Stimulated activated CD4-positive, alpha-beta T cell treated with anti-CD3 and anti-CD28 coated beads, Interleukin-15, amount 100 ng/mL, for 1 hour (primary cell): ENCODE measurements at places on chromosomes 2 and 18.

DNA sequence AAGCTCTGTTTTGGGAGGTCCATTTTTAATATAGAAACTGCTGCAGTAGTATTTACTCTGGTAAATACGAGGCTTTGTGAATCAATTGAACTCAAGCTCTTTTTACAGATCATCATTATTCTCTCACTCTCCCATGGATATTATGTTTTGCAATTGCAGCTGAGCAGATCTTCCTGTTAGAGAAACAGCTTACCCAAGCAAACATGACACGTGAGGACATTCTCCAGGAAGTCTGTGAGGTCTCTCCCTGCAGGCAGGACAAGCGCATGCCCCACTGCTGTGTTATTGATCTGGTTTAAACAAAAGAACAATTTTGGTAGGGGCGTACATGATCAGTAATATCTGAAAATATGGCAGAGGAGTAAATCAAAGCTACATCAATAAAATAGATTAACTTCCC is 72.1 kb downstream of the COL6A3 start:
- DNase-seq, result no peak

- no peak for DNase-seq
Measured at GRCh38 chr2:147739508-147739907, 105.3 kb upstream of the ACVR2A start.

DNA sequence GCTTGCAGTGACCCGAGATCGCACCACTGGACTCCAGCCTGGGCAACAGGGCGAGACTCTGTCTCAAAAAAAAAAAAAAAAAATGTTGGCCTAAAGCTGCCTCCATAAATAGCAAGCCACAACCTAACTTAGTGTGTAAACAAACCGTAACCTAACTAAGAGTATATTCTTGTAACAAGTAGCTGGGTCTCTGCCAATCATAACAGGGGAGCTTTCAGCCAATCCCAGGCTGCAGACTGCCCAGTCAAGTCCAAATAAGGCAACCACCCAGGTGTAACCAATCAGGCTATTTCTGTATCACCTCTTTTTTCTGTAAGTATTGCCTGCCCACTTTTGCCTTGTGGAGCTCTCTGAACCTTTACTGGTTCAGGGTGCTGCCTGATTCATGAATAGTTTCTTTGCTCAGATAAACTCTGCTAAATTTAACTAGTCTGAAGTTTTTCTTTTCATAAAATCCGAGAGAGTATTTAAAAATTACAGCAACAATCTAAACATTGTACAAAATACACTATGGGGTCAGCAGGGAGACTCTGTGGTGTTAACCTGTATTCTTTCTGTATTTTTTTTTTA is 4.5 kb downstream of the PSTPIP2 start:
- DNase-seq, result no peak

DNA sequence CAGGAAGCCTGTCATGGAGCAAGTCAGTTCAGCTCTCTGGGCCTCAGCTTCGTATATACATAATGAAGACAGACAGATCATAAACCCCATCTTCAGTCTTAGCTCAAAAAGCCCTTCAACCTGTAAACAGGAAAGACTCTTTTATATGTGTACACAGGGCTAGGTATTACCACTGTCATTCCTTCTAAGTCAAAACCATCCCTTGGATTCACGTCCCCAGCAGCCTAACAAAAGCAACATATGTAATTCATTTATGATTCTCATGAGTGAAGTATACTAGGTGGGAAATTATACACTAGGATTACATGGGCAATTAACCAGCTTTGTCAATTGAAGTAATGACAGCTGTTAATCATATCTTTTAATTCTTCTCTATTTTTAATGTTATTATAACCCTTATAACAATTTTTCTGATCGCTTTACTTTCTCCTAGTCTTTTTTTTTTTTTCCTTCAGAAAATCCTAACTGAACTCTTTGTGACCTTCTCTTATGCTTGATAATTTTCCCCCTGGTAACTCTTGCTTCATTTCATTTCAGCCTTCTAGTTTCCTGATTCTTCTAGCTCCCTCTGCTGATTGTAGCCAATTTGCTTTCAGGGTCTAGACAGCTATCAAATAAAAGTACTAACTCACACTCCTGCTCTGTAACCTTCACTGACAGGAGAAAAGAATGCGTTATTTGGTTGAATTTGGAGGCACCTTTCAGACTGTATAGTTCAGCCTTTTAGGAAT is 99.7 kb downstream of the RBM43 start:
- DNase-seq, result no peak

DNA sequence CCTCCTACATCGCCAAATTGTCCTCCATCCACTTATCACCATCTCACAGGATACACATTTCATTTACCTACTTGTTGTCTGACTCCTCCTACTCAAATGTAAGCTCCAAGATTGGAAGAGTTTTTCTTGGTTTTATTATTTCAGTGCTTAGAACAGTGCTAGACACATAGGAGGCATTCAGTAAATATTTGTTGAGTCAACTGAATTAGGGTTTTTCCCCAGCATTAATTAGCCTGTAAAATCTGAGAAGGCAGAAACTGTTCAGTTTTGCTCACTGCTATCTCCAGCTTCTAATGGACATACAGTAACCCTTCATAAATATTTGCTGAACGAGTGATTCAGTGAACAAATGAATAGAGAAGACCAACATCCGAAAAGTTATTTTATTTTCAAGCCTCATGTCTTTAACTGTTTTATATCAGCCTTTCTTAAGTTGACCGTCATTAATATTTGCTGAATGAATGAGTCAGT is 800 bp downstream of the TTC21B start:
- DNase-seq, result no peak

DNA sequence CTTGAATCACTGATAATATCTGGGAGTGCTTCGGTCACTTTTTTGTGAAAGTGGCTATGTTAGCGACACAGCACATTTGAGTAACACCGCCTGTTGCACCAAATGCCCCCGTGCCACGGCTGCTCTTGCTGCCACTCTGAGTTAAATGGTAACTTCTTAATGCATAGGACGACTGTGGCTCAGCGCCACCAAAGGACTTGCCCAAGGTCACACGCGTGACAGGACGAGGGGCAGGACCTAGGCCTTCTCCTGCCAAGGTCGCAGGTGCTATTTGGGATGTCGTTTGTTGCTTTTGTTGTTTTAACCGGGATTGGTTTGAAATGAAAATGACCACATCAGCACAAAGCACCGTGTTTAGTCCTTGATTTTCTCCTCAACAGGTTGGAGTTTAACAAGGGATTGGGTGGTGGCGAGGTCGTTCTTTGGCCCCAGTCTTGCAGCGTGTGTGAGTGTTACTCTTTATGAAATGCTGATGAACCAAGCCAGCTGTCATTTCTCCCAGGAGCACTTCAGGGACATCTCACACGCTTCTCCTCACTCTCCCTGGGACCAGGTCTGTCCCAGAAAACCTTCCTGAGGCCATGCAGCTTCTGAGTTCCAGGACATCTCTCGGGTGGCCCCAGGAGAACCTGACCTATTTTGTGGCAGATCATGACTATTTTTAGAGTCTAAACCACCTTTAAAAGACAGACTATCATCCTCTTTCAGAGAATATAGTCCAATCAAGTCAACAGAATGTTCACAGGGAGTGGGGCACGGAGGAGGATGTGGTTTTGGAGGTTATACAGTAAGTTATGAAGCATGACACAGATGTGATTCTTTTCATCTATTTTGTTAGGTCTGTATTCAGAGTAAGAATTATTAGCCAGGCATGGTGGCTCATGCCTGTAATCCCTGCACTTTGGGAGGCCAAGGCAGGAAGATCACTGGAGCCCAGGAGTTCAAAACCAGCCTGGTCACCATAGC is 49.9 kb downstream of the MTCL1 start:
- DNase-seq, result no peak
